ENCODE measurements at places on chromosomes 7 and 10.

DNA sequence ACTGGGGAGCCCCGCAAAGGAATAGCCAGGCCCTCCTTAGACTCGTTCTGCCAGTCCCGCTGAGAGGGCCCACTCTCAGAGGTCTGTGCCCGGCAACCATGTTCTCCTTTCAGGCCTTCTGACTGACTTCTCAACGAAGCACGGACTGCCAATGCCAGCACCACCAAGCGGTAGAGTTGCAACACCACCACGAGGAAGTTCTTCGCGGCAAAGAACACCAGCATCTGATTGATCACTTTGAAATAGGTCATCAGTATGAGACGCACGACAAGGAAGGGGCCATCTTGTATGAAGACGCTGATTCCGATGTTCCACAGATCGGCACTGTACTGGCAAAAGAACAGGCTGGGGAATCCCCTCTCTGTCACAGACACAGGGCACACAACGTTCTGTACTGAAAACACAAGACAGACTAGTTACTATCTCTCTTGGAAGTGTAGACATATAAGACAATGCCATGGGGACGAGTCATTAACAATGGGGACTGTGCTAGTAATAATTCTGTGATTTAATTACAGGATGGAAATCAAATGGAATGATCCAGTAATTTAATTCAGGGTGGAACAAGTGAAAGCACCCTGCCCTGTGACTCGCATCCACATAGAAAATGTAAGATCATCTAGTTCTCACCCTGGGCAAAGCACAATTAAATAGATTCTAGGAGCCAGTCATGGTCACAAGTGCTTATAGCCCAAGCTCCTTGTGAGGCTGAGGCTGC, 42.7 kb downstream of the TMEM26 start:
- no peak for DNase-seq

DNA sequence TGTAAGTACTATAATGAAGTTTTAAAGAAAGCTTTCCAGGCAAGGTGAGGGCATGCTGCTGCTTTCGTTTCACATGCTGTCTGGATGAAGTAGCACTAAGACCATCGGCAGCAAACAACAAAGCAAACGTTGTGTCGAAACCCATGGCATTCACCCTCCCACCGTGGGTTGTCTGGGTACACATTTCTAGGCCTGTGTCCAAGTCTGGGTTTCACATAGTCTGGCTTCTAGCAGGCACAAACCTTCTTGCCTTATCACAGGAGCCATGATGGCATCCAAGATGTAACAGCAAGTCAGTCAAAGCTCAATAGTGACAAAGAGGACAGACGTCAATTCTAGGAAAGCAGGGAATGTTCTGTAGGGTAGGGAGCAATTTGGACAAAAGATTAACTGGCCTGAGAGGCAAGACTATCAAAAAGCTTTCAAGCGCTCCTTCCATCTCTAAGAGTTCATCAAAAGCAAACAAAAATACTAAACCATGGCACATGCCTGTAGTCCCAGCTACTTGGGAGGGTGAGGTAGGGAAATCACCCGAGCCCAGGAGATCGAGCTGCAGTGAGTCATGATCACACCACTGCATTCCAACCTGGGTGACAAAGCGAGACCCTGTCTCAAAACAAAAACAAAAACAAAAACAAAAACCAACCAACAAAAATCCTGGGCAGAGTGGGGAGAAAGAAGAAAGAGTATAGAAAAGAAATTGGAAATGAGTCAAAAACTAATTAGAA, 42.7 kb downstream of the PAXIP1 start:
- no peak for DNase-seq

DNA sequence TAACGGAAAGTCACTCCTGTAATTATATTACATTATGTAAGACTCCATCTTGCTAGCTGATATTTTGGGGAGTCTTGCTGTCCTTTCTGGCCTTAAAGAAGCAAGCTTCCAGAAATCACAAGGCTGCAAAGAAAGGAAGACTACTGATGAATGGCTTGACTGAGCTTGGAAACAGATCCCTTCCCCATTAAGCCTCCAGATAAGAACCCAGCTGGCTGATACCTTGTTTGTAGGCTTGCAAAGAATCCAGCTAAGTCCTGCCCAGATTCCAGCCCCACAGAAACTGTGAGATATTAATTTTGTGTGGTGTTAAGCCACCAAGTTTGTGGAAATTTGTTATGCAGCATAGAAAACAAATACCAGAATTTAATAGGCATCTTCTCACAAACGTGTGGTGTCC, 49.9 kb upstream of the TMEM106B start:
- DNase-seq: no peak

DNA sequence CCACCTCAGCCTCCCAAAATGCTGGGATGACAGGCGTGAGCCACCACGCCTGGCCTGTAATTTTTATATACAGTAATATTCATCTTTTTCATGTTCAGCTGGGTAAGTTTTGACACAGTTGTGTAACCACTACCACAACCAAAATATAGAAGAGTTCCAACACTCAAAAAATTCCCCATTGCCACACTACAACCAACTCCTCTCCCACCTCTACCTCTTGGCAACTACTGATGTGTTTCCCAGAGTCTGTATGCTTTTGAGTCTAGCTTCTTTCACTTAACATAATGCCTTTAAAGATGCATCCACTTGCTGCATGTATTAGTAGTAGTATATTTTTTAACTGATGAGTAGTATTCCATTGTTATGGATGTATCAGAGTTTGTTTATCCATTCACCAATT, 90.7 kb downstream of the SRPK2 start:
- DNase-seq: no peak

- no peak for DNase-seq
Observed at GRCh38 chr7:94602181-94602580, 53.8 kb downstream of the SGCE start.

GRCh38 chr10:3781468-3782145, 3.4 kb downstream of the KLF6 start:
- DNase-seq: no peak

DNA sequence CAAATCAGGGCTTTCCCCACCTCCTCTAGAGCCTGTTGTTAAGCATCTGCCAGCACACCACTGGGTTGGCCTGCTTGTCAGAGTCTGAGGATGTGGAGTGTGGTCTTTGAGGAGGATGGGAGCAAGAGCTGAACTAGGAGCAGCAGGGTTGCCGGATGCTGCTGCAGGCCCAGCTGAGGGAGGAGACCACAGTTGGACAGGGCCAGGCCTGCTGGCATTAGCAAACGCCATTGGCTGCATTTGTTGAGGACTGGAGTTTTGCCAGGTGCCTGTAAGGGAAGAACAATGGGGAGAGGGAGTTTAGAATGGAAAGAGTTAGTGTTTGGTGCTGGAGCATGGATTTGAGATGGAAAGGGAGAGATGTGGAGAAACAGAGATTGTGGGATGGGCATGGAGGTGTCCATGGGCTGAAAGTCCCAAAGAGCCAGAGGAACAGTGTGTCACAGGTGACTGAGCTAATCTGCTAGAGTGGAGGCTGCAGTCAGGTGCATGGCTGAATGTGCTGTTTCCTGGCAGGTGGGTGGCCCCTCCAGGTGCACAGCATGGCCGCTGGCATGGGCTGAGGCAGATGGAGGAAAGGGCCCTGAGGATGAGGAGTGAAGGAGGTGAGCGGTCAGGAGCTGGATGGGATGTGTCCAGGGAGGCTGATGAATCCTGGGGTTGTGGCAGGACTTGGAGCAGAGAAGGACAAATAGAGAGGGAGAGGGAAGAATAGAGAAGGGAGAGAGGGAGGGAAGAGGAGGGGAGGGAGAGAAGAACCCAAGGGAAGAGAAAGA, 40.7 kb downstream of the LEP start:
- no peak for DNase-seq

DNA sequence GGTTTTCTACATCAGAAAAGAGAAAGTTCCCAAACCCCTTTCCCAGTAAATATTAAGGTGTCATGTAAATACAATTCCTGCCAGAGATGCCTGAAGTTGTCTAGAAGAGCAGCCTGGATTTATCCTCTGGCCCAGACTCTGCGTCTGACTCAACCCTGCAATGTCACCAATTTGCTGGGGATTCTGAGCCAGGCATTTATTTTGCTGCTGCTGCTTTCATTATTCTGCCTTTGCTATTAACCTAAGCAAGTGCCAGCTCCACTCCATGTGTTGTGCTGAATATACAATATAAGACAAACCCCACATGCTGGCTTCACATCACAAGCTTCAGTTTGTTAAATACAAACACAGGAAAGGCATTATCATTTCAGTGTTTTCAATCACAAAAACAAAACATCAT, 59.1 kb downstream of the ELAPOR2 start:
- DNase-seq: no peak

DNA sequence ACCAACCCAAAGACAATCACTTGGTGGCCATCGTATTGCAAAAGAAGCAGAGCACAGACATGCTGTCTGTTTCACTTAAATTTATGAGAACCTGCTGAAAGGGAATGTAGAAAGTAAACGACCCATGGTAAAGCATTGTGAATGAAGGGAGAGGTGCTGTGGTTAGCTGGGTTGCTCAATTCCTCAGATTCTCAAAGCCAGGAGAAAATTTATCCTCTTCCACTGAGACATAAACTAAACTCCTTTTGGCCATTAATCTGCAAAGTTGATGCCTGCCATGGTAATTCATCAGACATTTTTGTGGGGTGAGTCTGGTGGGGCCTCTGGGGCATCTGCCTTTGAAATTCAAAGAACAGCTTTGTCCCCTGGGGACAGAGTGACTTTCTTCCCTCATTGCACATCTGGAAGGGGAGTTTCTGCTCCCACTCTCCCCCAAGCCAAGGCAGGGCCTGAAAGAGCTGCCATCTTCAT, 951.0 kb downstream of the LRMDA start:
- no peak for DNase-seq

DNA sequence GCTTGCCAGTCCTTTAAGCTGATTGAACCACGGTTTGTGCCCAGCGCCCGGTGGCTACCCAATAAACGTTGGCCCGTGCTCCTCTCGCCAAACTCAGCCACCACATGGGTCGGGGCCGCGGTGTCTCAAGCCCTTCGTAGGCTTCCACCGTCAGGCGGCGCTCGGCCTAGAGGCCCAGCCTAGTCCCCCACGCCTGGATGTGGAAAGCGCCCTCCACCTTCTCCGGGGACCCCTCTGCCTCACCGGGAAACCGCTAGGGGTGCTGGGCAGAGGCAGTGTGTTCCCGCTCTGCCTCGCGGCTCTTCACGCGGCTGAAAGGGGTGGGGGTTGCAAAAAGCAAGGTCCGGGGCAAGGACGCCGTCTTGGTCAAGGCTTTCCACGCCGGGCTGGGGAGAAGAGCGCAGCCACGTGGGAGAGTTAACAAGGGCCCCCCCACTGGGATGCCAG, 29.8 kb downstream of the LEP start:
- no peak for DNase-seq

- DNase-seq: no peak
Observed at GRCh38 chr10:50552308-50552707, 71.4 kb downstream of the SGMS1 start.

All from stimulated activated CD8-positive, alpha-beta memory T cell treated with anti-CD3 and anti-CD28 coated beads, Interleukin-7, amount 100 ng/mL, for 48 hours (primary cell).